ENCODE measurements at places on chromosomes 4 and X.

DNA sequence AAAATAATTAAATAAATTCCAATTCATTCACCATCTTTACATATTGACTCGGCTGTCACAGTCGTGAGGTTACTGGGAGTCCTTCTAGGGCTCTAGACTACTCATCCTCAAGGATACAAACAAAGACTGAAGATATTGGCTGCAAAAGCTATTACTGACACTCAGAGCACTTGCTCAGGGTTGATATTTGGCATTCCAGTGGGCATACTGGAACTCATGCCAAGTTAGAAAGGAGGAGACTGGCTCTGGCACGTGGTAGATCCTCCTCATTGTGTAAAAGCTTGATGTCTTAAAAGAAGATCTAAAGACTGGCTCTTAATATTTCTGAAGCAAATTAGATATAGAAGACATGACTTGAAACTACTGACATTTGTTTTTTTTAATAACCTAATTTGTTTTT, 172.7 kb downstream of the GPM6A start:
- no peaks in the 10 kb centered on the region for H3K4me1 ChIP-seq
- H3K27me3 ChIP-seq = no peaks in the 10 kb centered on the region
- no peak overlapping the region for H3K27ac ChIP-seq
- no peak overlapping the region for H3K4me3 ChIP-seq
- no peaks in the 10 kb centered on the region for H3K36me3 ChIP-seq

DNA sequence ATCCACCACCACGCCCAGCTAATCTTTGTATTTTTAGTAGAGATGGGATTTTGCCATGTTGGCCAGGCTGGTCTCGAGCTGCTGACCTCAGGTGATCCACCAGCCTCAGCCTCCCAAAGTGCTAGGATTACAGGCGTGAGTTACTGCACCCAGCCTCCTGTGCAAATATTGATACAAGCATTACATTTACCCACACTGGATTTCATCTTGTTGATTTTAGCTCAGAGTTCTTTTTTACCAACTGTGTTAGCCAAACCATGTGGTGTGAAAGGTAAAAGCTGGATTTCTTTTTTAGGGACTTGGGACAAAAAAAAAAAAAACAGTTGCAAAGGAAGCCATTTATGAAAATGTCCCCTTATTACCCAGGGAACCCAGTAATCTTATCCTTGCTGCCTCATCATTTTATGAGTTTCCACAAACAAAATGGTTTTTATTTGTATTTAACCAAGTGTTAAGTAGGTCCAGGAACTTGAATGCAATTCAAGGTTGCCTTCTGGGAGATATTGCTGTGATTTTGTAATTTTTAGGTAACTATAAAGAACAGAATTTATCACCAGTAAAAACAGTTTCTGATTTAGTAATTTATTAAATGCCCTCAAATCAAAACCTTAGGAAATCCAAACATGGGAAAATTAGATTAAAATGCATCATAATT, 202.5 kb downstream of the PALLD start:
- H3K4me3 ChIP-seq = no peak overlapping the region
- no peaks in the 10 kb centered on the region for H3K36me3 ChIP-seq
- DNase-seq = no peak

- H3K27me3 ChIP-seq = no peaks in the 10 kb centered on the region
- peaks cover 17% of the 10 kb centered on the region for H3K4me1 ChIP-seq
Measured at GRCh38 chr4:153651116-153651515, 33.0 kb upstream of the TLR2 start.

DNA sequence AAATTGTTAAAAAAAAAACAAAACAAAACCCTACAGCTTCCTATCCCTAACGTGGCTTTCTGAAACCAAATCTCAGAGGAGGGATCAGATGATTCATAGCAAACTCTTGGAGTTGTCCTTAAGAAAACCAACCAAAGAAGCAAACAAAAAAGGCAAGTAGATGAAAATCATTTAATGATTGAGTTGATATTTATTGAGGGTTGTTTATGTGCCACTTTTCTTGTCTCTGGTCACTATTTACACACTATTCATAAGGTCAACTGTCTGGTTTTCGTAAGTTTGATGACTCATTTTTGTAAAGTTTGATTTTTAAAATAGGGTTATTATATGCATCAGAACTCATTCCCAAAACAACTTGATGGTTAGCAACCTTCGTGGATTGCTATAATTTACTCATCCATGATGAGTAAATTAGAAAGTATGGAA, 133.4 kb downstream of the UNC5C start:
- H3K4me1 ChIP-seq = no peaks in the 10 kb centered on the region
- DNase-seq = no peak
- no peaks in the 10 kb centered on the region for H3K27me3 ChIP-seq
- H3K36me3 ChIP-seq = no peaks in the 10 kb centered on the region
- no peak overlapping the region for H3K27ac ChIP-seq

DNA sequence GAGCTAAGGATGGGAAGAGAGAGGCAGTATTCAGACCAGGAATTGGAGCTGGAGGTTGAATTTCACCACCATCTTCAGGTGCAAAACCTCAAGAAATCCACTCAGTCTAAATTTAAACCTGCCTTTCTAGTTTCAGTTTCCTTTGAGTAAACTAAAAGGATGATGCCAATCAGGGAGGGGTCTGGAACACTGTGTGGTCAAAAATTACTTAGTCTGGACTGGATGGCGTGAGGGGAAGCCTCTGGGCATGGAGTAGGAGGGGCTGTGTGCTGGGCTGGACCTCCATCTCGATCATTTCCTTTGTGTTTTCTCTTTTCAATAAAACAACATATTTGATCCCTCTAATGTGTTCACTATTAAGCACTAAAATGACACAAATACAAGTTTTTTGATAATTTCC, 120.1 kb downstream of the GC start:
- H3K27ac ChIP-seq = no peak overlapping the region
- no peaks in the 10 kb centered on the region for H3K36me3 ChIP-seq
- no peak for DNase-seq
- H3K4me1 ChIP-seq = no peaks in the 10 kb centered on the region
- H3K4me3 ChIP-seq = no peak overlapping the region

GRCh38 chr4:37453281-37453998, 208.9 kb downstream of the NWD2 start:
- peak overlapping the region; percentile 58 for H3K4me3 ChIP-seq
- H3K4me1 ChIP-seq = no peaks in the 10 kb centered on the region
- H3K27ac ChIP-seq = no peak overlapping the region

- no peak overlapping the region for H3K4me3 ChIP-seq
- H3K27me3 ChIP-seq = no peaks in the 10 kb centered on the region
- no peak overlapping the region for H3K27ac ChIP-seq
- no peaks in the 10 kb centered on the region for H3K36me3 ChIP-seq
Measured at GRCh38 chr4:166165829-166166420, 292.9 kb downstream of the TLL1 start.

GRCh38 chrX:46666831-46667230, 92.1 kb downstream of the SLC9A7 start:
- DNase-seq = no peak
- no peaks in the 10 kb centered on the region for H3K4me1 ChIP-seq
- no peak overlapping the region for H3K27ac ChIP-seq
- no peaks in the 10 kb centered on the region for H3K36me3 ChIP-seq
- H3K27me3 ChIP-seq = no peaks in the 10 kb centered on the region

GRCh38 chr4:126386512-126386911, 1071.8 kb downstream of the FAT4 start:
- H3K27ac ChIP-seq = no peak overlapping the region
- H3K36me3 ChIP-seq = no peaks in the 10 kb centered on the region
- no peak overlapping the region for H3K4me3 ChIP-seq

GRCh38 chrX:97551821-97552220, 668.1 kb downstream of the RPA4 start:
- DNase-seq = no peak
- H3K27me3 ChIP-seq = no peaks in the 10 kb centered on the region
- no peak overlapping the region for H3K27ac ChIP-seq
- H3K4me3 ChIP-seq = no peak overlapping the region
- H3K36me3 ChIP-seq = no peaks in the 10 kb centered on the region
- no peaks in the 10 kb centered on the region for H3K4me1 ChIP-seq

GRCh38 chrX:48782216-48782615, 4.2 kb upstream of the GATA1 start:
- H3K4me1 ChIP-seq = no peaks in the 10 kb centered on the region
- H3K4me3 ChIP-seq = no peak overlapping the region
- DNase-seq = no peak
- no peaks in the 10 kb centered on the region for H3K27me3 ChIP-seq
- no peaks in the 10 kb centered on the region for H3K36me3 ChIP-seq

DNA sequence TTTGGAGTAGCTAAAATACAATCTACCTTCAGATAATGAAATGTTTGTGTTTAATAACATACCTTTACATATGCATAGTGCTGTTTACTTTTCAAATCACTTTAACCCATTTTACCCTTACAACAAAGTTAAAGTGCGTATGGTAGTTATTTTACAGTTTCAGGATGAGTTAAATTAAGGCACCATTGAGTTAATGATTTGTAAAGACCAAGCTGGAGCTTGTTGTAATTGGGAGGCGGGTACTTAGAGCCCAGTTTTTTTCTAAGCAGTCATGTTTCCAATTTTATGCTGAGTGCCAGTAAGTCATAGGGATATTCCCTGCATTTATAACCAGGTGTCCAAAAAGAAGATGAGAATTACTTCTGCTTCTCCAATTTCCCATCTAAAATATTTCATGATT, 84.2 kb upstream of the NRK start:
- no peaks in the 10 kb centered on the region for H3K36me3 ChIP-seq
- no peak for DNase-seq
- no peak overlapping the region for H3K27ac ChIP-seq
- H3K4me3 ChIP-seq = no peak overlapping the region

GRCh38 chrX:66634272-66634671, 4.6 kb downstream of the EDA2R start:
- peaks cover 4% of the 10 kb centered on the region for H3K4me1 ChIP-seq
- H3K27me3 ChIP-seq = no peaks in the 10 kb centered on the region
- no peak overlapping the region for H3K4me3 ChIP-seq
- DNase-seq = no peak
- peak overlapping the region; percentile 49 for H3K27ac ChIP-seq

DNA sequence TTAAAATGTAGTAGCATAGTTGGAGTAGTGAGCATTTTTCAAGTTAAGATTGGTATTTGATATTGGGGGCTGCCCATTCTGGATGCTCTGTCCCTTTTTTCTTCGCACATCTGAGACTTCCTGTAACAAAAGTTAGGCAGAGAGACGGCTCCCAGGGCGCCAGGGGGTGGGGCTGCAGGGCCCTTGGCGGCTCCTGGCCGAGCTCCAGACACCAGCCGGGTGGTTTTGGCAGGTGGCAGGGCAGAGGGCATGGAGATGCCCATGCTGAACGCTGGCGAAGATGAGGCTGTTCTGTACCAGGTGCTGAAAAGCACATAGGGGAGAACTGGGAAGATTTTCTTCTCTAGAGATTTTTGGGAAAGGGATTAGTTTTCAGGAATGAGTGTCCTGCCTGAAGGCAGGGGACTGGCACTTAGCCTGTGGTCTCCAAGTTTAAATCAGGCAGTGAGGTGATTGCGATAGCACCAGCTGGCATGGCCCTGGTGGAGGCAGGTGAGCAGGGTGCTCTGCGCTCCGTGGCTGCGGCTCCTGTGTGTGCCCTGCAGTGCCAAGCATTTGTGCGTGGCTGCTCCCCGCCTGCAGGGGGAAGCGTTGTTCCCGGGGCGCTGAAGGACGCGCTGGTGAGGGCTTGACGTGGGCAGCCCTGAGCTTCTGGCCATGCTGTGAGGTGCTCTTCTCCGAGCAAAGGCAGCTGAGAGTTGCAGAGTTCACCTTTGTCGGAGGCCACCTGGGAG, 23.6 kb upstream of the HGFAC start:
- no peak overlapping the region for H3K4me3 ChIP-seq
- peaks cover 48% of the 10 kb centered on the region for H3K36me3 ChIP-seq
- H3K4me1 ChIP-seq = no peaks in the 10 kb centered on the region
- no peaks in the 10 kb centered on the region for H3K27me3 ChIP-seq
- no peak overlapping the region for H3K27ac ChIP-seq

GRCh38 chr4:8704632-8705031, 112.1 kb downstream of the CPZ start:
- H3K4me1 ChIP-seq = no peaks in the 10 kb centered on the region
- no peak overlapping the region for H3K27ac ChIP-seq
- DNase-seq = peak; percentile 51
- no peaks in the 10 kb centered on the region for H3K36me3 ChIP-seq
- H3K27me3 ChIP-seq = no peaks in the 10 kb centered on the region

GRCh38 chr4:15374656-15375055, 53.2 kb upstream of the C1QTNF7 start:
- H3K4me1 ChIP-seq = peaks cover 46% of the 10 kb centered on the region
- DNase-seq = no peak

DNA sequence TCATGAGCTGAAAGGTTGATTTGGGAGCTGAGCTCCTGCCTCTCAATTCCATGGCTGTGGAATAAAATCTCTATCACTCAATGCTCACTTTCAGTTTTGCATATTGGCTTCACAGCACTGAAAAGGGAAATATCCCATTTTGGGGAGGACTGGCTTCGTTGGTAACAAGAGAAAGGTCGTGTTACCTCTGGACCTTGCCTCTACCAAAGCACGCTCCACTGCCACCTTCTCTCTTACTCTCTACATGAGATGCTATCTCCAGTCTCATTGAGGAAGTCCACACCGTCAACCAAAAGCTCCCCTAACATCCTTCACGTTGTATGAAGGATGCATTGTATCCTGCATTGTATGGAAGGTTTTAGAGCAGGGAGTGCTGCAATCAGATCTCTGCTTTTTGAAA, 195.0 kb upstream of the LDB2 start:
- H3K27ac ChIP-seq = no peak overlapping the region
- DNase-seq = no peak
- no peaks in the 10 kb centered on the region for H3K36me3 ChIP-seq
- no peaks in the 10 kb centered on the region for H3K4me1 ChIP-seq
- no peak overlapping the region for H3K4me3 ChIP-seq
- no peaks in the 10 kb centered on the region for H3K27me3 ChIP-seq

- no peak overlapping the region for H3K4me3 ChIP-seq
- H3K27ac ChIP-seq = no peak overlapping the region
- DNase-seq = no peak
- H3K36me3 ChIP-seq = no peaks in the 10 kb centered on the region
- no peaks in the 10 kb centered on the region for H3K4me1 ChIP-seq
Measured at GRCh38 chrX:136856551-136856950, 24.0 kb downstream of the RBMX start.

- H3K36me3 ChIP-seq = no peaks in the 10 kb centered on the region
- peak; percentile 70 for DNase-seq
- H3K27me3 ChIP-seq = no peaks in the 10 kb centered on the region
- no peak overlapping the region for H3K27ac ChIP-seq
- H3K4me1 ChIP-seq = no peaks in the 10 kb centered on the region
Measured at GRCh38 chrX:24260842-24261550, 52.9 kb downstream of the SUPT20HL2 start.

DNA sequence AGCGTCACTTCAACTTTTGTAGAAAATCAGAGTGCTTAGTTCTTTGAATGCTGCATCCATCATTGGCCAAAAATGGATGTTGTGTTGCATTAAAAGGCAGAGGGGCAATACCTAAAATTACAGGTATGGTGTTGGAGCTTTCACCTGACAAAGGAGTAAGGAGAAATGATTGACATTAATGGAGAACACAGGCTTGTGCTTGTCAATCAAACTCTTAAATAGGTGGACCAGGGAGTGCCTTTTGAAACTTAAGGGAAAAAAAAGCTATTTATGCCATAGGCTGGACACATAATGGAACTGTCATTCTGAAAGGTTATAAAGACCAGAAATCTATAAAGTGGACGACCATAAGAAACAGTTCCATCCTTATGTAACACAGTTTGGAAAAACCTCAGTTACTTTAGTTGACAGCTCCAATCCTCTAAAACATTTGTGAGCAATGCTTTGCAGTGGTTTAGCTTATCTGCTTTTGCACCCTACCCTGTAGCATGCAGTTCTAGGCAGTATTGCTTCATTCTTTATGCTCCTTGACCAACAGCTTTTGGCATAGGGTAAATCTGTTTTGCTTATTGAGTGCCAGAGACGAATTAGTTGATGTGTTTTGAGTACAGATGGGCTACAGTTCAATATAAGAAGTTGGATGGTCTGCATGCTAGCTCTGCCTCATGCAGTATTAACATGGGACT, 2.4 kb downstream of the HADH start:
- H3K4me1 ChIP-seq = peaks cover 50% of the 10 kb centered on the region
- peak overlapping the region; percentile 74 for H3K4me3 ChIP-seq
- H3K27me3 ChIP-seq = no peaks in the 10 kb centered on the region
- peak overlapping the region; percentile 27 for H3K27ac ChIP-seq
- H3K36me3 ChIP-seq = no peaks in the 10 kb centered on the region
